KG1 (cell line): ENCODE measurements at places on chromosomes 1 and 21.

DNA sequence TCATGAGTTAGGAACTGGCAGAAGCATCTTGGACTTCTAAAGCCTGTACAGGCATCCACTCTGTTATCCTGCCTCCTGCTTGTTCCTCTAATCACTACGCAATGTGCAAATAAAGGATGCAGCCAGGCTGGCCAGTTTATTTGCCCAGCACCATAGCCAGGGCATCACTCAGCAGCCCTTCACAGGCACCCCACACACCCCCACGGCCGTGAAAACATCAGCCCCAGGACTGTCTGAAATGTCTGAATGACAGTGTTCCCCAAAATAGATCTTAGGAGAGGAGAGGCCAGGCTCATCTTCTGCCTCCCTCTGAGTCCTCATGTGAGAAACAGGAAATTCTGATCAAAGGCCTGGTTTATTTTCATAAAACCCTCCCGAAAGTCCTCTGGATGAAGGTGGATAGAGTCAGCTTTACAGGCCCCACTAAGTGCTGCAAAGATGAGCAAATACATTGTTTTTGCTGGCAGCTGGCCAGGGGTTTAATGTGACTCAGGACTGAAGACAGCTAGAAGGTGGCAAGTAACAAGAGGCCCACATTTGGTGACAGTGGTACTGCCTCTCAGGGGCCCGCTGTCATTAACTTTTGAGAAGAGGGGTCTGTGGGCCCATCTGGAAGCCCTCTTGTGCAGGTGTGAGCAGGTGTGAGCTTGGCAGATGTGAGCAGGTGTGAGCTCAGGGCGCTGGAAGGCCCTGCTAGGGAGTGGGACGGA is 32.9 kb downstream of the GRHL3 start:
- DNase-seq: no peak

DNA sequence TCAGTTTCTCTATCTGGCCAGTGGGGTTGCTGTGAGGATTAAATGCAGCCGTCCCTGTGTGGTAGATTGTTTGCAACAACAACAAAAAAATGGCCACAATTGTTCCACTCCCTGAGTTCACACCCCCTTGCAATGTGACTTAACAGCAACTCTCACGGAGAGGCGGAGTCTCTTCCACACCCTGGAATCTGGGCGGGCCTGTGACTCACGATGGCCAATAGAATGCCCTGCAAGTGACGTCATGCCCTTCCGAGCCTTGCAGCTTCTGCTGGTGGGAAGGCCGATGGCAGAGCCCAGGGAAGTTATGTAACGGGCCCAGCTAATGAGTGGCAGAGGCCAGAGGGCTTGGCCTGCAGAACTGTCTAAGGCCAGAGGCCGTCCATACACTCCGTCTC is 87.9 kb downstream of the RIPK4 start:
- no peak for DNase-seq

DNA sequence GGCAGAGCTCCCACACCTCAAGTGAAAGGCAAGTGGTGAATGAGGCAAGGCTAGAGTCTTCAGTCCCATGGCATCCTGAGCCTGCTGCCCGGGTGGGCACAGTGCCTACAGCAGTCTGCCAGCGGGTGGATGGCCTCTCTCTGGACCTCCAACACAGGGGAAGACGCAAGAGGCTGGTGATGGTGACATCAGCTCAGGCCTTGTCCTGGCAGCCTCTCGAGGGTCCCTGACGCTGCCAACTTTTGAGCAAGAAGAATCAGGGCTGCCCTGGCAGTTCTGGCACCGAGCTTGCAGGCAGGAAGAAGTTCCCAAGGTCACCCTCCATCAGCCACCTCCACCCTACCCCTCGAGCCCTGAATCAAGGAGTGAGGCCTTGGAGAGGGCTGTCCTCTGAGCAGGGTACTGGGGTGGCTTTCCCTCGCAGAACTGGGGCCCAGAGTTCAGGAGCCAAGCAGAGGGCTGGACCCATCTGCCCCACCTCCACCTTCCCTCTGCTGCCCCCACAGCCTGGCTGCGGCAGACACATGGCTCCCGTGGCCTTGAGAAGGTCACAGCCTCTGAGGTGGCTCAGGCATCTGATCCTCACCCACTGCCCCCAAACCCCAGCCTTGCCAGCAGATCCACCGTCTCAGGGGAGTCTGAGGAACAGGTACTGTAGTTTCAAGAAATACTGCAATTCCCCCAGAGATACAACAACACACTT is 5.8 kb downstream of the RAP1GAP start:
- no peak for DNase-seq

DNA sequence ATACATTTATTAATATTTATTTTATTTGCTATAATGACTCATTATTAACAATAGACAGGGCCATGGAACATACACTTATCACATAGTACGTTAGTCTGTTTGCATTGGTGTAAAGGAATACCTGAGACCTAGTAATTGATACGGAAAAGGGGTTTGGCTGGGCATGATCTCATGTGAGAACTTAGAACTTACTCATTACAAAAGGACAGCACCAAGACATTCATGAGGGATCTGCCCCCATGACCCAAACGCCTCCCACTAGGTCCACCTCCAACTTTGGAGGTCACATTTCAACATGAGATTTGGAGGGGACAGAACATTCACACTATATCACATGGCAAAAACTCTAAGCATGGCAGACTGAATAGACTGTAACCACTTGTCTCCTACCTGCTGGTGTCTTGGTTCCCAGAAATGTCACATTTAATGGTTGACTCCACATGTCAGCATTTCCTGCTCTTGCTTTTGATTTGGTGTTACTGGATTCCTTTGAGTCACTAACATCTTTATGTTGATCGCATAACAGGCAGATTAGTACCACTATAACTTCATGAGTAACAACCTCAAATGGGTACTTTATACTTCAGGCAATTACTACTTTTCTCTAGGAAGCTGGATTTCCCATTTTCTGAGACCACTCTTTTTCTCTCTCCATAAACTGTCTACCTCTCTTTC is 3.5 kb upstream of the C1orf116 start:
- DNase-seq: no peak

DNA sequence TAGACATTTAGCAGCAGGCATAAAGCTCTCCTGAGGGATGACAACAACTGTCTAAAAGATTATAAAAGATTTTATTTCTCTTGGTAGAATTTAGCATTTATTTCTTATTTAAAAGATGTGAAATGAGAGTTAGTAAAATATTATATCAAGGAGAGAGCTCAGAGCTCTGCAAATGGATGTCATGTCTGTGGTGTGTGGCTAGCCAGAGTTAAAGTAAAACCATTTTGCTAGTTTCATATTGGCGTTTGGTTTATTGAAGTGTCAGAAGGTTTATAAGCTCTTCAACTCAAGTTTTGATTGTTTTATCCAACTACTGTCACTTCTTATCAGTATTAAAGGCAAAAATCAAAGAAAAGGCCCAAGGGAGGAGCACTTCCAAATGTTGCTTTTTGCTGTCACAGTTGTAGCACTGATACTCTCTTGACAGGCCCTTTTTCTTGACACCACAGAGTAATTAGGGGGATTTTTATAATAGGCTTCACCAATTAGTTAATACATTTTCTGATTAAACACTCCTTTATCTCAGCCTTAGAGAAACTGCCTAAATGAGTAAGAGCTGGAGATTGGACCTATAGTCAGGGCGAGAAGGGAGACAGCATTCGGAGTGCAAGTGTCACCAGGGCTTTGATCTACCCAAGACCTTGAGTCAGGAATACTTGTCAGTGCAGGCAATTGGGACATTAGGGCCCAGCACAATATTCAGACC is 233.9 kb downstream of the PTBP2 start:
- DNase-seq: no peak
